Small intestine (tissue), 16 donors: ENCODE measurements at places on chromosomes 13 and 19.

DNA sequence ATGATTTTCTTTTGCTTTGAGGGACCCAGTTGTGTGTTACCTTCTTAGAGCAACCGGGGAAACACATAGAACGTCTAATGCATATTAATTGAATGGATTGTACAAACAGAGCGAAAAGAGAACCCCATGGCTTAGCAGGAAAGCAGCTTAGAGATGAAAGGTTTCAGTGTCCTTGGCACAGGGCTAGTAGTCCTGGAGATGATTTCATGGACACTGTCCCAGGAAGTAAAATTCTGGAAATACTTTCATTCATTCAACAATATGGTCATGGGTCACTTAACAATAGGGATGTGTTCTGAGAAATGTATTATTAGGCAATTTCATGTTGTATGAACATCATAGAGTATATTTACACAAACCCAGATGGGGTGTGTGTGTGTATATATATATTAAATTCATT is 9.7 kb upstream of the FUT2 start:
- DNase-seq = no peak

DNA sequence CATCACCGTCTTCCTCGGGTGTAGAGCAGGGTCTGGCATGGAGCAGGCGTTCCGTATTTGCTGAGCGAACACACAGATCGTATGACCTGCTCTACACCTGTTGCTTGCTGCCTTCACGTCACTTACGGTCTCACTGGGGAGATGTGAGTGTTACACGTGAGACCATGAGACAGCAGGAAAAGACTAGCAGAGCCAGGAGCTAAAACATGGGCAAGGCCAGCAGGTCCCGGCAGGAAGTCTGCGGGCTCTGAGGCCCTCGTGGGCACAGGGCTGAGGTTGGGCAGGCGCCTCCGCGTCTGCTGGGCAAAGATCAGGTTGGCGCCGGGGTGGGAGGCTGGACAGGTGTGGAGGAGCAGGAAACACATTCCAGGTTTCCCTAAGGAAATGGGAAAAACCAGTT is 19.7 kb upstream of the GTF3A start:
- peak; percentile 71 for DNase-seq

- DNase-seq = no peak
Observed at GRCh38 chr13:30724778-30725177, 10.6 kb upstream of the ALOX5AP start.

DNA sequence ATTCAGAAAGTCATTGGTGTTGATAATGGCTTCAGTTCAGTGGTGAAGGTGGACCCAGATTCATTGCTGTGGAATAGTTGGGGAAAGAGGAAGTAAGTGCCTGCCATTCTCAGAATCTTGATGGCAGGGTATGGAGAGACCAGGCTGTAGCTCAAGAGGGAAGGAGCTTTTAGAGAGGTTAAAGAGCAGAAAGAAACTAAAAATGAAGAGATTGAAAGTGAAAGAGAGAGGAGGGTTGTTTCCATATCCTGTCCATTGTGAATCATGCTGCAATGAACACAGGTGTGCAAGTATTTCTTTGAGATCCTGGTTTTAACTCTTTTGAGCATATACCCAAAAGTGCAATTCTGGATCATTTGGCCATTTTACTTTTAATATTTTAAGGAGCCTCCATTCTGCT is 12.5 kb downstream of the GJB6 start:
- DNase-seq = no peak
